Activated CD8-positive, alpha-beta memory T cell treated with anti-CD3 and anti-CD28 coated beads for 24 hours (primary cell): ENCODE measurements at places on chromosomes 7 and 10.

GRCh38 chr7:158454631-158455030 is 133.0 kb downstream of the PTPRN2 start:
- no peak for DNase-seq

DNA sequence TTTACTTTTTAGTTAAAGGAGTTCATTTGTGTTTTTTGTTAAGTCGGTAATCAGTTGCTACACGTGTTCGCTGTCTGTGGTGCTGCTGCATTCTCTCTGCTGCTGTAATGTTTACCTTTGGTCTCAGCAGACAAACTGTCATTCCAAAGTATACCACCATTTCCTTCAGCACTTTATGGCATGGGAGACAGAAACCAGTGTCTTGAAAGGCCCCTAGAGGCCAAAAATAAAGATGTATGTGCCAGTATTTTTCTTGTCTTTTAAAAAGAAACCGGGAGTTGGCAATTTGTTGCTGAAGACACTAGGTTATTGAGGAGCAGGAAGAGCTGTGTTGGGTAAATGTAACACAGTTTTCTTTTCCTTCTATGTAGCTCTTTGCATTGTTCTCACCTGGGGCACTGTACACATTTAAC is 24.1 kb downstream of the ZNF92 start:
- no peak for DNase-seq

DNA sequence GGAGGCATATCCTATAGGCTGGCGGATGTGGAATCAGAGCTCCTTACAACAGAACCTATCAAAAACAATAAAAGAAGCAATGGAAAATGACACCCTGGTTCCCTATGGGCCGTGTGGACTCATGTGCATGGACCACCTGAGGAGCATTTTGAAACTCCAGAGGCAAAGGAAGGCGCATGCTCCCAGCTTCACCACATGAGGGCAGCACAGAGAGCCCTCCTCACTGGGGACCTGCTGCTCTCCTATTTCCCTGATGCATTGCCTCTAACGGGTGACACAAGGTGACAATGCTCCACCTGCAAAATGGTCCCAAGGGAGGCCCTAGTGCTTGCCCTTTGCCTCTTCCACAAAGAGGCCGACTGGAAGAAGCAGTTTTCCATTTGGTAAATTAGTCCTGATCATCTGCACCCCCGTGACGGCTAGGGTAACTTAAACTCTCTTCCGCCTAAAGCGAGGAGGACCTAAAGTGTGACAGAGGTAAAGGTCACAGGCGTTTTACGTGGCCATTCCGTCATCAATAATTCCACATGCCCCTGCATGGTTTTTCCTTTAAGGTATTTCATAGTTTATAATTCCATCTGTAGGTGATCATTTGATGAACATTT is 67.7 kb downstream of the GPAM start:
- peak; percentile 68 for DNase-seq

DNA sequence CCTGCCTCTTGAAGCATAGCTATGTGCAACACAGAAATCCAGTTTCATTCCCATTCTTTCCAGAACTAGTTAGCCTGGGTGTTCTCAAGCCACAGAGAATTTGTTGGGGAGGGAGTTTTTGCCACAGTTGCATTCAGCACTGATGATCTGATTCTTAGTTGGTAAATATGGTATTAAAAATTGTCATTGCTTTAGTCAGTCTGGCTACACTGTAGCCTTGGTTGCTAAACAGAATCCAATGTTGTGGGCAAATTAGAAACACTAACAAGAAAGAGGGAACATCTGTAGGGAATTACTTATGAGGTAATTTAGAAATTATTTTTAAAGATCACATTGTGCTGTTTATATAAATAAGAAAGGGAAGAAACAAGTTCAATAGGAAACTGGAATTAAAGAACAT is 57.0 kb upstream of the CC2D2B start:
- DNase-seq: no peak

DNA sequence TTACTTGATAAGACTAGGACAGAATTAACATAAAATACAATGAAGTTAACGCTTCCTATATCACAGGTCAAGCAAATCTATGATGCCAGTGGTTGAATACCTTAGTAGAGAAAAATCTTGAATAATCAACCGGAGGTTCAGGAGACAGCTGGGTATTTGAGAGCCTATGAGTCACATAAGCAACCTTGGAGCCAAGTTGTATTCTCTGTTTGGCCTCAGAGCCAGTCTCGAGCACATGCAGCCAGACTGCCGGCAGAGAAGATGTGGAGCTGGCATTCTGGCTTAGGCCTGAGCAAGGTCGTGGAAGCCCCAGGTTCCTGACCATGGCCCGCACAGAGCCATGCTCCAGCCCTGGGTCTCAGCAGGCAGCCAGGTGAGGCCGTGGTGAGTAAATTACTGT is 90.3 kb downstream of the FAM204A start:
- no peak for DNase-seq

GRCh38 chr10:50740293-50740648 is 535 bp downstream of the ASAH2B start:
- DNase-seq: no peak

DNA sequence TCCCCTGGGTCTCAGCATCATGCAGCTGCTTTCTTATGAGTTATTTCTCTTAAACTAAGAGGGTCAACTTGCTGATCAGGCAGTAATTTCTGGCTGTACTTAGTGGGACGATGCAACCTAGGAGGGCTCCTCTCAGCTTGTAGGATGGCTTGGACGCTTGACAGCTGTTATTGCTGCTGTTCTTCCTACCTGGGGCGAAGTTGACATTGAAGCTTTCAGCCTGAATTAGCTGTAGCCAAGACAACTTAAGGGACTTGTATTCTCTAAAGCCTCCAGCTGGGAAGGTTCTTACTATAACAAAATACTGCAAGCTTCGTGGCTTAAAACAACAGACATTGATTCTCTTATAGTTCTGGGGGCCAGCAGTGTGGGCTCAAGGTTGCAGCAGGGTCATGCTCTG is 224.9 kb downstream of the ACTR3B start:
- DNase-seq: no peak

- no peak for DNase-seq
Observed at GRCh38 chr7:38685851-38686250, 54.7 kb upstream of the AMPH start.

GRCh38 chr10:60896033-60896432 is 48.0 kb downstream of the RHOBTB1 start:
- no peak for DNase-seq

DNA sequence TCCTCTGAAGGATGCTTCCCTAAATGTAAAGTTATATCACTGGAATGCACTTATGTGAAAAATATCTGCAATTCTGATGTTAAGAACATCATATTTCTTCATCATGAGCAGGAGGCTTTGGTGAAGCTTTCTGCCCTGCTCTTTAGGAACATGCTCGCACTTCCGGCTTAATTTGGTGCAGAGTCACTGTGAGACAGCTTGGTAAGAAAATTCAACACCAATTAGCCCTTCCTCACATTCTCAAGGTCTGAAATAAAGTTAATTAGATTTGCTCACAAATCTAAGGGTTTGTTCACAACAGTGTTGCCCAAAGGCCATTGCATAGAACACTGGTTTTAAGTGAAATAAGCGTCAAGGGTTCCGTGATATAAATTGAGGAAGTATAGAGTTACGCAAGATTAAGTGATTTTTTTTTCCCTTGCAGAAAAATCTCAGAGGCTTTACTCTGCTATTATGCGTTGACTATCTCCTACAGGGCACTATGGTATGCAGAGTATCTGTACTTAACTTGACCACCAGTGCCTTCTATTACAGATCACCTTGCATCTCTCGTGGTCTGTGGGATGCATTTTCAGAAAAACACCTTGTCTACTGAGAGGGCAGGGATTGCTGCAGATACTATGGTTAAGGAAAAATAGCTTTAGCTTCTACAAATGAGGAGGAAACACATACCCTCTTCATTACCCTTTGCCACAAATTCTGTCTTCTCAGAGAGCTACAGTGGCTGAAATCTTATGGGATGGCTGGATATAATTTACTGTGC is 953.9 kb downstream of the TYW1 start:
- no peak for DNase-seq
